Activated T-cell treated with anti-CD3 and anti-CD28 coated beads for 1 hour (primary cell): ENCODE measurements at places on chromosomes 6 and 20.

- DNase-seq = no peak
These were observed 170.8 kb downstream of the NFATC2 start for GRCh38 chr20:51371720-51372119.

DNA sequence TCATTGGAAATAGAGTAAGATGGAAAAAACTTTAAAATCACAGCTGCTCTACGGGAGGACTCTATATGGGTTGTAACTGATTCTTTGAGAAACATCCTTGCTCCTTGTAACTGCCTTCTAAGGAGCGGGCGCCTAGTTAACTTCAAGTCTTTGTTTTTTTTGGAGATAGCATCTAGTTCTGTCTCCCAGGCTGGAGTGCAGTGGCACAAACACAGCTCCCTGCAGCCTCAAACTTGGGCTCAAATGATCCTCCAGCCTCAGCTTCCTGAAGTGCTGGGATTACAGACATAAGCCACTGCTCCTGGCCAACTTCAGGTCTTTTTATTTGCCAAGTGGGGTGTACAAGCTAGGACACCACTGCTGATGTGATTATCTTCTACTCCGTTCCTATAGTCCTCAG lies 506.4 kb upstream of the SOX4 start:
- no peak for DNase-seq

- no peak for DNase-seq
These were observed 127.2 kb downstream of the DTNBP1 start for GRCh38 chr6:15535495-15536197.

GRCh38 chr6:87916446-87916845 lies 131.2 kb upstream of the SPACA1 start:
- DNase-seq = no peak

DNA sequence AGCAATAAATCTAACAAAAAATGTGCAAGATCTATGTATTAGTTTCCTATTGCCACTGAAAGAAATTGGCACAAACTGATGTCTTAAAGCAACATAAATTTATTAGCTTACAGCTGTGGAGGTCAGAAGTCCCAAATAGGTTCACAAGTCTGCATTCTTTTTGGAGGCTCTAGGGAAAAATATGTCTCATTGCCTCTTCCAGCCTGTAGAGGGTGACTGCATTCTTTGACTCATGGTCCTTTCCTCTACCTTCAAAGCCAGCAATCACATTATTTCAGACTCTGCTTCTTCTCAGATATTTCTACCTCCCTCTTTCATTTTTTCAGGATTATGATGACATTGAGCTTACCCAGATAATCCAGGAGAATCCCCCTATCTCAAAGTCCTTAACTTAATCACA lies 1531.1 kb downstream of the KHDRBS2 start:
- DNase-seq = no peak

DNA sequence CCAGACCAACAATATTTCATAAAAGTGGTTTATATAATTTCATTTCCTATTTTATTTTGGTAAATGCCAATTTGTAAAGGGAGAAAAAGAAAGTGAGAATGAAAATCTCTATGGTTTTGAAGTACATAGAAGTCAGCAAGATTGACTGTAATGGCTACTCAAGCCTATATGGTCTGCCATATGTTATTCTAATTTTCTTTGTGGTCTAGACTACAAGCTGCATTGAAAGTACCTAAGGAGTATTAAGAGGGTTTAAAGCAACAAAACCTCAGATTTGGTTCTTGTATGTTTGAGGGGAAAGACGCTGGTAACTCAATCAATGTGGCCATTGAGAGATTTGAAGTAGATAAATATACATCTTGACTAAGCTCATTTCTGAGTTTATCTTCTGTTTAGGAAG lies 193.5 kb upstream of the EYA4 start:
- DNase-seq = no peak

GRCh38 chr6:155171109-155171746 lies 92.6 kb upstream of the CLDN20 start:
- peak; percentile 53 for DNase-seq

- DNase-seq = no peak
These were observed 57.1 kb downstream of the SLC35D3 start for GRCh38 chr6:136979206-136979605.

- no peak for DNase-seq
These were observed 157.2 kb downstream of the MTFR2 start for GRCh38 chr6:136092897-136093296.

DNA sequence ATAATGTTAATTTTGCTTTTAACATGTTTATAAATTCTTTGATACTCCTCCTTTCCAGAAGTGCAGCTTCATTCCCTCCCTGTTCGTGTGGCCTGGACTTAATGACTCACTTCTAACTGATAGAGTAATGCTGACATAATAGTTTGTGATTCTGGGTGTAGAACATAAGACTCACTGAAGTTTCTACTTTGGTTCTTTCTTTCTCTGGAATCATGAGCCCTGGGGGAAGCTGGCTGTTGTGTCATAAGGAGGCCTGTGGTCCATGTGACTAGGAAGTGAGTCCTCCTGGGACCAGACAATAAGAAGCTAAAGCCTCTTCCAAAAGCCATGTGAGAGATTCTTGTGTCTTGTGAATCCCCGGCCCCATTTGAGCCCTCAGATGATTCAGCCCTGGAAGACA lies 30.5 kb upstream of the HLA-G start:
- DNase-seq = no peak

GRCh38 chr6:122806291-122806690 lies 17.2 kb downstream of the SMPDL3A start:
- DNase-seq = no peak

DNA sequence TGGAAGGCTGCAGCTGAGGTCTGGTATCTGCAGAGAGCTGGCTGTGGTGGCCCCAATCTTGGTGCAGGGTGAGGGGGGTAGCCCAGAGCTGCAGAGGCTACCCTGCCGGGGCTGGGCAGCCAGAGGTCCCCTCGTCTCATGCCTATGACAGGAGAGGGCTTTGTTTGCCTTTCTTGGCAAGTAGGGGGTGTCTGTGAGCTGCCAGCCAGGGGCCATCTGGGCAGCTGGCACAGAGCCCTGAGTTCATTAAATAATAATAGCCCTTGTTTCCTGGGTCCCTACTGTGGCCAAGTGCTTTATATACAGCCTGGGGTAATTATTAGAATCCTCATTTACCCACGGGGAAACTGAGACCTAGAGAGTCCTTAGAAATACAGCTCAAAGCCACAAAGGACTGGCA lies 66.6 kb downstream of the EZR start:
- no peak for DNase-seq

GRCh38 chr6:81105998-81106397 lies 646.5 kb downstream of the TENT5A start:
- no peak for DNase-seq

DNA sequence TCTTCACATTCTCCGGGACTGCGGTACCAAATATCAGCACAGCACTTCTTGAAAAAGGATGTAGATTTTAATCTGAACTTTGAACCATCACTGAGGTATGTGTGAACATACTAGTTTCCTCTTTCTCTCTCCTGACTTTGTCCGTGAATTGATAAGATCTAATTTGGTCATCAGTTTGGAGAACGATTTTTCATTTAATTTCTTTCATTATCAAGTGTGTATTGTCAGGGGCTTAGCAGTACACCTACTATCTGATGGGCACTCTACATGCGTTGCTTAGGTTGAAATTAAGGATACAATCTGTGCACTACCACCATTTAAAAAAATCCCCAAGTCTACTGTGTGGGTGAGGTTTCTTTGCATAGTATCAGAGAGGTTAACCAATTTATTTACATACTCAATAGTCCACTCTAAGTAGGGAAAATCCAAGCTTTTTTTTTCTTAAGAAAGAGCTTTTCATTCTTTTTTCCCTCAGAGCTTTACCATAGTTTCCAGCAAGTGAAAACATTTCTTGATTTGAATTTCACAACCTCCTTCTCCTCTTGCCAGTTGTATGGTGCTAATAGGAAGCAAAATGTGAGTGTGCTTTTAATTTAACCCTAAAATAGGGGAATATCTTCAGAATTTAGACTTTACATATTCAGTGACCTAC lies 105.4 kb upstream of the ESR1 start:
- DNase-seq = no peak

DNA sequence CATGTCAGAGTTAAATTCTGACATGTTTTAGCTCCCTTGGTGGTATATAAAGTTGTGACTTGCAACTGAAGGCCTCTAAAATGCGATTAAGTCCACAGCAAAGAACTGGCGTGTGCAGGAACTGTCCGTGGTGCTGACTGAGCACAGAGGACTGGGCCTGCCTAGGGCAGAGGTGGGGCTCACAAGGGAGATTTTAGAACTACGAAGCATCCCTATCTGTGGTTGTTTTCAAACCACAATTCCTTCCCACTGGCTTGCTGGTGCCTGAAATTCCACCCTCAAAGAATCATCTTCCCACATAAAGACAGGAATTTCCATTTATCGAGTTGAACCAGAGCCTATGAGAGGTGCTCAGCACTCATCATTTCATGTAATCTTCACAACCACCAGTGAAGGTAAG lies 30.1 kb downstream of the RIMS4 start:
- peak; percentile 19 for DNase-seq

DNA sequence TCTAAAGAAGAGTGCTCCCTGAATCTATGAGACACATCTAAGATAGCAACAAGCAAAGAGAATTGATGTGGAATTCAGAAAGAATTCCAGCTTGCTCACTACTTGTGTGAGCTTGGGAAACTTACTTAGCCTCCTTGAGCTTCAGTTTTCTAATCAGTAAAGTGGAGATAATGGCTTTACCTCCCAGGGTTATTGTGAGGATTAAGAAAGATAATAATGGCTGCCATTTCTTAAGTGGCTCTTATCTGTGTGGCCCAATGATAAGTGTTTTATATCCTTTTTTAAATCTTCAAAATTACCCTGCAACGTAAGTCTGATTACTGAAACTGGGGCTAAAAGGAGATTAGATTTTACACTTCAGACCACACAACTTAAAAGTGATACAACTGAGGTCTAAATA lies 418.5 kb downstream of the LMBRD1 start:
- DNase-seq = no peak

- DNase-seq = no peak
These were observed 56.5 kb downstream of the SHLD1 start for GRCh38 chr20:5806457-5807263.

DNA sequence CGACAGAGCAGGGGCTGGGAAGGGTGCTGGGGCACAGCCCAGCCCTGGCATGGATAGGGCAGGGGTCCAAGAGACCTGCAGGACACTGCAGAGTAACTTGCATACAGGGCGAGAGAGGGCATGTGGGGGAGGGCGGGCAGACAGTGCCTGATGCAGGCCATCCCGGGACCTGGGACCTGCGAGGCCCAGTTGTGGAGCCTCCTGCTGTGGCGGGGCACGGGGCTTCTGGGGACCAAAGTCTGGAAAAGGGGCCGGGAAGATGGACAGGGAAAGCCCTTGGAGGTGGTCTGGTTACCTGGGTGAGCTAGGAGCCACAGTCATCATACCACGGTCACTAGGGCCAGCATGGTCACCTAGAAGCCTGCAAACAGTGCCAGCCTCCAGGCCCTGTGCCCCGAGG lies 412 bp upstream of the TUBB1 start:
- no peak for DNase-seq
